ENCODE measurements at places on chromosomes 3 and 15.

DNA sequence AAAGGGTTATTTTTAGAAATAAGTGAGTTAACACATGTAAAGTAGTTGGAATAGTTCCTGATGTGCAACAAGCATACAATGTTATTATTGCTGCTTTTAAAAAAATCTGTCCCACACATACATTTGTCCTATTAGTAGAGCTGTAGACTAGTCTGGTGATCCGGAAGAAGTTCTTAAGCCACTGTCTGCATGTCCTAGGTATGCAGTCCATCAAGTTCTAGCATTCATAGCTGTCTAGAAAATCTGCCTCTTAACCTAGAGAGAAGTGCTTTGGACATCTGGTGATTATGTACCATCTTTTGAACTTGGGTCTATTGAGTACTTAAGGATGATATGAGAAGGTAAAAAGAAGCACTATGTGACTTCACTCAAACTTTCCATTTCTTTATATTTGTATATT, 439.9 kb upstream of the NAALADL2 start:
- DNase-seq = no peak

- no peak for DNase-seq
These were observed 46.8 kb downstream of the CPN2 start for GRCh38 chr3:194304186-194304917.

GRCh38 chr3:107271787-107272387, 105.4 kb upstream of the CCDC54 start:
- DNase-seq = peak; percentile 17

DNA sequence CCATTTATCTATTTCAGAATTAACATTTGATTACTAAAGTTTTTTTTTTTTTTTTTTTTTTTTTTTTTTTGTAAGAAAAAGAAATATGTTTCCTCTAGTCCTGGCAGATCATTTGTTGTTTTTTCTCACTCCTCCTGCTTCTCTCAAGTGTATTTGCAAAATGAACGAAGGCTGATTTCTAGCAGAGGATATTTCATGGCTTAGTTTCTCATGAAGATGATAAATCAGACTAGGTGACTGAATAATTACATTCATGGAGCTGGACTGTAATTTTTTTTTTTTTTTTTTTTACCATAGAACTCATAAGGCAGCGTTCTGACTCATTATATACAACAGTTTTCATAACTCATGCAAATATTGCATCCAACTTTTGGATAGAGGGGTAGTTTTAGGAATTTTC, 332.5 kb upstream of the SEMA6D start:
- DNase-seq = no peak

- DNase-seq = peak; percentile 28
These were observed 3.0 kb downstream of the ALCAM start for GRCh38 chr3:105369500-105370371.

DNA sequence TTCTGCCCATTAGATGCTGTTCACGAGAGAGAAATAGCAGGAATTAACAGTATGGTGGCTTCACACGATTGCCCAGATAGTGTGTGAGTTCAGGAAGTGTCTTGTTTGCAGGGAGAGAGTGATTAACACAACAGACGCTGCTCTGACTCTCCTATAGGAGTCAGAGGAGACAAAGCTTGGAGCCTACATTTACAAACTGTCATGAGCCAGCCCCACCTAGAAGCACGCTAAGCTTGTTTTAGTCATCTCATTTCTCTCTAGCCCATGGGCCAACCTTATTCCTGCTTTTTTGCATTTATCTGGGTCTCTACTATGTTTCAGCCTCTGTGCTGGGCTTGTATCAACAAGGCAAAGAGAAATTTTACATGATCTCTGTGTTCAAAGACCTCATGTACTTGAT, 128.3 kb upstream of the BFSP2 start:
- no peak for DNase-seq

- peak; percentile 38 for DNase-seq
These were observed 65.7 kb upstream of the IL12A start for GRCh38 chr3:159922861-159923312.

- DNase-seq = no peak
These were observed 2.3 kb downstream of the SERF2 start for GRCh38 chr15:43794269-43795037.

GRCh38 chr15:52730173-52730572, 51.0 kb upstream of the ATOSA start:
- DNase-seq = peak; percentile 15

GRCh38 chr3:127543441-127543840, 47.1 kb downstream of the TPRA1 start:
- no peak for DNase-seq

GRCh38 chr15:42118650-42119445, 24.5 kb upstream of the PLA2G4D start:
- no peak for DNase-seq

GRCh38 chr3:195224156-195224979, 46.6 kb downstream of the XXYLT1 start:
- no peak for DNase-seq

DNA sequence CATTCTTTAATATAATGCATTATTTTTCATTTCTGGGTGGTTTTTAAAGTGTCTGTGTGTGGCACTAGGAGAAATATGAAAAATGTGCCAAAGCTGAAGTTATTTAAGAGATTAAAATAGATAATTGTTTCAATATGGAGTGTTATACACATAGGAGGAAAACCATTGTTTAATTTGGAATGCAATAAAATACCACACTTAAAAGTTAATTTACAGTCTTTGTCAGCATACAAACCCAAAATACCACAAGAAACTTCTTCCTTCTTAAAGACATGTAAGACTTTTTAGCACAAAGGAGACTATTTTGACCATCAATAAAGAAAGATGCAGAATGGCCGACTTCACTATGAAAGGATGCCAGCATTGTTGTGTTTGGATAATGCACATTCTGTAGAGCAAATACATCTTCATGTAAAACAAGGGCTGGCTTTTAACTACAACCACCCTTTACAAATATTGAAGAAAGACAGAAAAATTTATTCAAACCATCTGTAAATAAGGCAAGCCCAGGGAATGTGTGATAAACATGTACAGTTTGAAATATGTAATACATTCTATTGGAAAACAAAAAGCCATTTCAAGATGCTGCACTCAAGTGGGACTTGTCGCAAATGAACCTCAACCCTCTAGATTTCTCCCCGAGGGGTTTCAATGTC, 1146.6 kb downstream of the ROBO1 start:
- no peak for DNase-seq

DNA sequence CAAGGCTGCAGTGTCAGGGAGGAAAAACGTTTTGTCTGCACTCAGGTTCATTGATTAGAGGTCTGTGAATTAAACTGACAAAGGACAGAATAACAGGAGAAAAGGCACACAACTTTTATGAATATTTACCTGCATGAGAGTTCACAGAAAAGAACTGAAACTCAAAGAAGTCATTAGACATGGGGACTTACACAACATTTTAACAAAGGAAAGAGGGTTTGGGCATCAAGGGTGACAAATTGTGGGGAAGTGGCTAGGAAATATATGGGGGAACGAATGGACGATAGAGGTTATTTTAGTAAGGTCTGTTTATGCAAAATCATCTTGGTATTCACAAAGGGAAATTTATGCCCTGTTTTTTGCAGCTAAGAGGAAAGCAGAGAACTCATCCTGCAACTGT, 65.6 kb upstream of the C15orf39 start:
- DNase-seq = no peak

DNA sequence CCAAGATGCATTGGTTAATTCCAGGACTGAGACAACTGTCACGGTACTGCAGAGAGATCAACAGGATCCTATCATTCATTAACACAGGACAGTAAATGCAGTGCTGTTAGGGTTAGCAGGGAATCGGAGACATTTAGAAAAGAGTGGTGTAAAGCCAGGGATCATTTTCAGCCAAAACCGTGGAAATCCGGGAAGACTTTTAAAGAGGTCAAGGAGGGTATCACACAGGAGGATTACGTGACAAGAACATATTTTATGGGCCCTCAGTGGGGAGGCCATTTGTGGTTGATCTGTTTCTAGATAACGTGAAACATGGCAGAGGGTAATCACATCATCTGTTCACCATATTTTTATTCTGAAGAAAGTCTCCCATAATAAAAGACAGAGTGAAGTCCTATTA, 216.1 kb downstream of the PTPRG start:
- DNase-seq = no peak

- DNase-seq = no peak
These were observed 276.5 kb upstream of the P2RY1 start for GRCh38 chr3:152558386-152558785.

DNA sequence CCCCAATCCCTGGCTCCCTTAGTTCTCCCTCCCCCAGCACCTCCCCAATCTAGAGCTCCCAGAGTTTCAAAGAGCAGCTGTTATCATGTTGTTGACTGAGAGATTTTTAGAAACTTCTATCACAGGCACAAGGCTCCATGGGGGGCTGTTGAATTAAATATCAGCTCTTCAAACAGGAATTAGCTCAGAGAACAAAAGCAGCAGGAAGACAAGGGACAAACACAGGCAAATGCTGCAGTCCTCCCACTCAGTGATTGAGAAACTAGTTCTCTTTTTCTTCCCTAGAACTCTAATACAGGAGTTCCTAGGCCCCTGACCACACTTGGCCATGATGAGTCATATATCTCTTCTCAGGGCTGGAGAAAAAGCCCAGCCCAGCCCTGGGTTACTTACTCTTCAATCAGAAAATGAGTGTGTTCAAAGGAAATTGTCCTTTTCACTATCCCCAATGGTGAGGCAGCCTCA, 262.1 kb downstream of the IGSF11 start:
- peak; percentile 25 for DNase-seq

DNA sequence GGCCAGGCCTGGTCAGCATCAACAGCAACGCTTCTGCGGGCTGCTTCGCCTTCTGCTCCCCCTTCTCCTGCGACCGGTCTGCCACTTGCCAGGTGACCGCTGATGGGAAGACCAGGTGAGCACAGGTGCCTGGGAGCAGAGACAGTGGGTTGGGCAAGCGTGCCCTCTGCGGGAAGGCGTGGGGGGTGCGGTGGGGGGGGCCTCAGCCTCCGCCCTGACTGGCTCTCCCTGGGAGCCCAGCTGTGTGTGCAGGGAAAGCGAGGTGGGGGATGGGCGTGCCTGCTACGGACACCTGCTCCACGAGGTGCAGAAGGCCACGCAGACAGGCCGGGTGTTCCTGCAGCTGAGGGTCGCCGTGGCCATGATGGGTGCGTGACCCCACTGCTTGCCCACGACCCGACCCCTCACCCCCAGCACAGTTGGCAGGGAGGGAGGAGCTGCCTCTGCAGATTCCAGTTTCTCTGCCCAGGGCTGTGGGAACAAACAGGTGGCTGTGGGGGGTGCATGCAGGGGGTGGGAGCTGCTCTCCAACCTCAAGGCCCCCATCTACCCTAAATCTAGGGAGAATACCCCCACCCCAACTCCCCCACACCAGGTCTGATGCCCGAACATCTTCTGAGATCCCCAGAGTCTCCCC, 8.8 kb downstream of the STAB1 start:
- DNase-seq = no peak

DNA sequence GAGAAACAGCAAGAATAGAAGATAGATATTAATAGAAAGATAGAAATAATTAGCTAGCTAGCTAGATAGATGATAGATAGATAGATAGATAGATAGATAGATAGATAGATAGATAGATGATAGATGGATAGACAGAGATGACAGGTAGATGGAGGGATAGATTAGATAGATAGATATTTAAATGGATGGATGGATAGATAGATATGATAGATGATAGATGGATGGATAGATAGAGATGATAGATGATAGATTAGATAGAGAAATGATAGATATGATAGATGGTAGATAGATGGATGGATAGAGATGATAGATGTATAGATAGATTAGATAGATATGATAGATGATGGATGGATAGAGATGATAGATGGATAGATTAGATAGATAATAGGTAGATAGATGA, 8.3 kb upstream of the ATP10A start:
- DNase-seq = no peak

- no peak for DNase-seq
These were observed 21.0 kb downstream of the THSD4 start for GRCh38 chr15:71136159-71136783.

DNA sequence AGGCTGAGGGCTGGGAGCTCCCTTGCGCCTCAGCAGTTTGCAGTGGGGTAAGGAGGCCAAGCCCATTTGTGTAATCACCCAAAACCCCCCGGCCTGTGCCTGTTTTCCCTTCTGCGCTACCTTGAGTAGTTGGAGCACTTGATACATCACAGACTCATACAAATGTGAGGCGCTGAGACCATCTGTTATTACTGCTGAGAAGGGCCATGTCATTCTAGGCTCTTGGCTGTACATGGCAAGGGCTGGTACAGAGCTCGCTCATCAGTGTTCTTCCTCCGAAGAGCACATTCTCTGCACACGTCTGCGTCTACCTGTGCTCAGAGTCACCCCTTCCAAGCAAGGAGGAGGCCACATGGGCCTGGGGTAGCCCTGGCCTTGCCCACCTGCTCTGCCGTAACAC, 9.3 kb downstream of the PLA2G4B start:
- DNase-seq = no peak

DNA sequence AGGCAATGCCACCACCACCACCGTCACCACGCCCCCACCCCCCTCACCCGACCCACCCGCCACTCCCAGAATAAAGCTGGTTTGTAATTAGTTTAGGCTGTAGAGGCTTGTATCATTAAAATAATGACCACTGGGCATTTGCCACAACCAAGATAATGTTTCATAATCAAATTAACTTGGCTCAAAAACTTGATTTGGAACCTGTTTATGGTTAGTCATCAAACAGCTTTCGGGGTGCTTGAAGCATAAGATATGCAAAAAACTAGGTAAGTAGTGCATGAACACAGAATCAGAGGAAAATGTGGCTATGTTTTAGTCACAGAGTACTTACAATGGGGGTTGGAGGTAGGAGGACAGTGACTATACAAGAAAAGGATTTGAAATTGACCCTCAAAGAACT, 115.1 kb downstream of the FHIT start:
- DNase-seq = no peak

DNA sequence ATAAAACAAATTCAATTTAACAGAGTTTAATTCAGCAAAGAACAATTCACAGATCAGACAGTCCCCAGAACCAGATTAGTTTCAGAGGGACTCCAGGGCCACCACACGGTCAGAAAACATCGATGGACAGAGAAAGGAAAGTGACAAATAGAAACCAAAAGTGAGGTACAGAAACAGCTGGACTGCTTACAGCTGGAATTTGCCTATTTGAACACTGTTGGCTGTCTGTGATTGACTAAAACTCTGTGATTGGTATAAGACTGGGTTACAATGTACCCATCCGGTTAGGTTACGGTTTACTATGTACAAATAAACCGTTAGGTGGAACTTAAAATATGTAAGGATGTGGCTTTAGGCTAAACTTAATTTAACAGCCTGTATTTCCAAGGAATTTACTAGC, 30.3 kb downstream of the MOBP start:
- no peak for DNase-seq

- DNase-seq = no peak
These were observed 68.9 kb downstream of the NPTN start for GRCh38 chr15:73564255-73564654.

GRCh38 chr3:112086076-112086854, at the start of gene C3orf52:
C3orf52 (plus strand) TSS chr3:112086389; CDS start chr3:112086408, 19 bp downstream.
- DNase-seq = peak; percentile 93

DNA sequence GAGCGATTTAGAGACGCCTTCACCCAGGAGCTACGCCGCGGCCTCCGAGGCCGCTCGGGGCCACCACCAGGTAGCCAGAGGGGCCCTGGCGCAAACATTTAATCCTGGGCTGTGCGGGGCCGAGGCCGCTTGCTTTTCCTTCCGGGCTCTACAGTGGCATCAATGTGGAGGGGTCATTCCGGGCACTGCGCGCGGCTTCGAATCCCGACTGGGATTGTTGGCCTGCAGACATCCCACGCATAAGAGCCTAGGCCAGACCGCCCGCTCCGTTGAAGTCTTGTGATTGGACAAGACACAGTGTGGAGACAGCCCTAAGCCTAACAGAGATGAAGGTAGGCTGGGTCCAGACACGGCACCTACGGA, 568 bp upstream of the NCBP2 start:
- DNase-seq = no peak
